GM18507 (cell line): ENCODE measurements at places on chromosomes 5 and 9.
A peak's percentile ranks its signal among the peaks of the same experiment; 100 is the strongest.

DNA sequence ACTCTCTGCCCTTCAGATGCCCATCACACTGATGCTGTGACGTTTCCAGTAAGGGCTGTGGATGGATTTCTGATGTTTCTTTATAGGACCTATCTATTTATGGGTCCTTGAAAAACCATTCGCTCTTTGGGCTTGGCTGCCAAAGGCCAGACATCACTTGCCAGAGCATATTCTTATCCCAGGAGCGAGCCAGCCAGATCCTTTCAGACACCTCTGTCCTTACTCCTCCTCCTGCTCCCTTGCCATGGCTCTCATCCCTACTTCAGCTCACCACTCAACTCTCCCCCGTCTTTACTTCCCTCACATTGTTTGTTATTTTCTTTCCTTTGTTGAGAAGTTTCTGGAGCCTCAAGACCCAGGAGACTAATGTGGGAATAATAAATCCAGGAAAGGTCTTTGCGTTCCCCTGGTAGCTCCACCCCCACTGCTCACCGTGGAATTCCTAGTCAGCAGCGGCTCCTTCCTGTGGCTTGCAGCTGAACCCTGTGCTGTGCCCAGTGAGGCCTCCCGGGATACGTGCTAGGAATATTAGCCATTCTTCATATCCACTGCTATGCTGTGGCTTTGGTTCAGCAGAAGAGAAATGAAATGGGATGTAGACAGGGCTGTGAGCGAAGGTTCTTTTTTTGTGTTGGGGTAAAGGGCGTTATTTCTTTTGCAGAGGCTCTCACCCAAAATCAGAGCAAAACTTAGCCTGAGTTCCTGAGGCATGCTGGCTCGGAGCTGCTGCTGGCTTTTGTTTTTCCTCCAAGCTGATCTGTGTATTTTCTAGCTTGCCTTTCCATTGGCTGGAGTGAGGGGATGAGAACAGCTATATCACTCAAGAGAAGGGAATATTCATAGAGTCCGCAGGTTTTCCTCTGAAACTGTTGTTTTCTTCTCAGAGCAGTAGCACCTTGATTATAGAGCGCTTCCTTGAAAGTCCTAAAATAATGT is 171.1 kb downstream of the SAXO1 start:
- DNase-seq: no peak

- DNase-seq: no peak
Observed at GRCh38 chr9:89042984-89043383, 51.7 kb downstream of the S1PR3 start.

GRCh38 chr5:77400645-77401044 is 91.5 kb downstream of the WDR41 start:
- no peak for DNase-seq

DNA sequence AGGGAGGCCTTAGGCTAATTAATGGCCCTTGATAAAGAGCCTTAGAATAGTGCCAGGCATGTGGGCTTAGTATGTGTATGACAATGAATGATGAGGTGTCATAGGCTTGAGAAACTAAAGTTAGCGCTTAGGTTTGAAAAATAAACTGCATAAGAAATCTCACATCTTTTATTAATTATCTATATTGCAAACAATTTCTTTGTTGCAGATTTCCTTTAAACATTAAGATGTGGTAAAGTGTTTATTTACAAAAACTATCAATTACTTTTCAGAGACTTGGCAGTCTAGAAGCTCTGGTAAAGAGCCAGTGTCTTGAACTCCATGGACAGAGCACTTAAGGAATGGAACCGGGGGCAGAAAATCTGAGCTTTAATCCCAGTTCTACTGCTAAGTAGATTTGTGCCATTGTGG is 23.1 kb downstream of the MAP1B start:
- DNase-seq: no peak

GRCh38 chr9:134288746-134289145 is 37.5 kb upstream of the RXRA start:
- no peak for DNase-seq

GRCh38 chr9:93081931-93082330 is 14.1 kb upstream of the CARD19 start:
- DNase-seq: no peak

GRCh38 chr5:74433255-74433895 is 207.2 kb downstream of the ENC1 start:
- DNase-seq: peak; percentile 23

DNA sequence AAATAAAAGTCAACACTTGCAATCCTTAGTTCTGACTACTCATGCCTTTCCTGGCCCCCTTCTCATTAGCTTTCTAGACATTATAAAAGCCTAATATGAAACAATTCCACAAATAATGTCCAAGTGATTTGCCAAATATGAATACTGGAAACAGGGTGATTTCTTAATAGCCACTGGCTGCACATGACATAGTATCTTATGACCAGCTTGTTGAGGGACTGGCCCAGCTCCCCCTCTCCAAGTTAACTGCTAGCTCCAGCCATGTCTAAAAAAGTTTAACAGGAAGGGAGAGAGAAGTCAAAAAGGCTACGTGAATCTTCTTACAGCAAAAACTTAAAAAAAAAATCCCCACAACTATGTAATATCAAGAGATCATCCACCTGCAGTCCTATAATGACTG is 1.5 kb downstream of the CERT1 start:
- DNase-seq: no peak
